ENCODE measurements at places on chromosomes 2 and 18.
A peak's percentile ranks its signal among the peaks of the same experiment; 100 is the strongest.

DNA sequence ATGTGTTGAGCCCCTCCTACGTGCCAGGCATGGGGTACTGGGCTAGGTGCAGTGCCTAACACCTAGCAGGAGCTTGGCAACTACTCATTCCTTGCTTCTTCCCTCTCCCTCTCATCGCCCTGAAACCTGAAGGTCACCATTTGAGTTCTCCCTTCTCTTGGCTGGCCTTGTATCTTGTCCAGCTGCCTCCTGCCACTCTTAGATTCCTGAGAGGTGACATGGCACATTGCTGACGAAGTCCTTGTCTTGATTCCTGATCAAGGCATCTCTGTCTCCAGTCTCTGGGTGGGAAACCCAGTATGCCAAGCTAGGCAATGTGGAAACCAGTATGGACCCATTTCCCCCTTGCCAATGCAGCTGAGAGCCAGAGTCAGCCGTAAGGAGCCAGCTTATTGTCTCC, 9.0 kb upstream of the EFR3B start:
- no peak for DNase-seq

DNA sequence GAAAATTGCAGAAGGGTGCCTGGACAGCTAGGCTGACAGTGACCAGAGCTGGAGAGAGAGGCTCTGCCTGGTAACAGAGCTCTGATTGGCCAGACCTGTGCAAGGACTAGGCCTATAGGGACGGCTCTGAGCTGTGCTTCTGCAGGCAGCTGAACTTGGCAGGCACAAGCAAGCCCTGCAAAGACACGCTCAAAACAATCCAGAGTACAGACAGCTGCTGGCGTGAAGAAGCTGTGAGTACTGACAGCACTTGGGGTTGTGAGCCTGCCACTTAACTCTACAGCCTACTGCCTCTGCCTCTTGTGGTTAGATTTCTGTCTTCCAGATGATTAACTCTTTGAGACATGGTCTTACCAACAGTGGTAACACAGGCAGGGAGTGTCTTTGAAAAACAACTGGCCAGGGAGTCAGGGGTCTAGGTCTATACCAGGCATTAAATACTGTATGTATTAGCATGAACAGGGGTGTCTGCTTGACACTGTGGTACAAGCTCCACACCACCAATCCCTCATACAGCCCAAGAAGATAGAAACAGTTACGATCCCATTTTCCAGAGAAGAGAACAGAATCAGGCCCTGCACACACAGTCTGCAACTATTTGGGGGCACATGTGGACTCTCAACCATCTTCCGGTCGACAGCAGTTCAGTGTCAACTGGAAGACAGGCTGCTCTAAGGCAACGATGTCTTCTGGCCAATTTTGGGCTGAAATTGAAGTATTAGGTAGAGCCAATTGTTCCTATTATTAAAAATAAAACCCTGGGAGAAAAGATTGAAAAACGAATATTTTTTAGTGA, 568.4 kb downstream of the TNS1 start:
- peak; percentile 85 for DNase-seq

- no peak for DNase-seq
These were observed 170.0 kb upstream of the CRIM1 start for GRCh38 chr2:36185624-36186023.

DNA sequence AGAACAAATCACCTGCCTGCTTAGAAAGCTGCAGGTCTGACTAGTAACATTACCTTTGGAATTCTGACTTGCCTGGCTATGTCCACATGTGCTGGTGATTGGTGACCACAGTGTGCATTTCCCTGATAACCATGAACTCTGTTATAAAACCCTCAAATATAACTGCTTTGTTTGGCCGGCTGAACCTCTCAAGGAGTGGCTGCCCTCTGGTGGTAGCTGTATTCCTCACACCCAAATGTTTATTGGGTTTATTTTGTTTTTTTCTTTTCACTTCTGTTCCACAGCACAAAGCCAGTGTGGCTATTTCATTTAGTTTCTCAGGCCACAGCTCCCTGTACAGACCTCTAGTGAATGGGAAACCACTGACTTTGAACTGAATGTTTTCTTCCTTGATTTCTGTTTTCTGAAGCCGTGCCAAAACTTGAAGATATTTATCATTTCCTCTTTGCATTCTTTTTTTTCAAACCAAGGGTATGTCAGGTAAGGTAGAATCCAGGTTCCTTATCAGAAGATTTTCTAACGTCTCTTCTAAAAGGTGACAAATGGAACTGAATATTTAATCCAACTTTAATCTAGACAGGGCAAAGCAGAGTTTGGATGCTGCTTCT, 549.0 kb upstream of the VRK2 start:
- peak; percentile 84 for DNase-seq

DNA sequence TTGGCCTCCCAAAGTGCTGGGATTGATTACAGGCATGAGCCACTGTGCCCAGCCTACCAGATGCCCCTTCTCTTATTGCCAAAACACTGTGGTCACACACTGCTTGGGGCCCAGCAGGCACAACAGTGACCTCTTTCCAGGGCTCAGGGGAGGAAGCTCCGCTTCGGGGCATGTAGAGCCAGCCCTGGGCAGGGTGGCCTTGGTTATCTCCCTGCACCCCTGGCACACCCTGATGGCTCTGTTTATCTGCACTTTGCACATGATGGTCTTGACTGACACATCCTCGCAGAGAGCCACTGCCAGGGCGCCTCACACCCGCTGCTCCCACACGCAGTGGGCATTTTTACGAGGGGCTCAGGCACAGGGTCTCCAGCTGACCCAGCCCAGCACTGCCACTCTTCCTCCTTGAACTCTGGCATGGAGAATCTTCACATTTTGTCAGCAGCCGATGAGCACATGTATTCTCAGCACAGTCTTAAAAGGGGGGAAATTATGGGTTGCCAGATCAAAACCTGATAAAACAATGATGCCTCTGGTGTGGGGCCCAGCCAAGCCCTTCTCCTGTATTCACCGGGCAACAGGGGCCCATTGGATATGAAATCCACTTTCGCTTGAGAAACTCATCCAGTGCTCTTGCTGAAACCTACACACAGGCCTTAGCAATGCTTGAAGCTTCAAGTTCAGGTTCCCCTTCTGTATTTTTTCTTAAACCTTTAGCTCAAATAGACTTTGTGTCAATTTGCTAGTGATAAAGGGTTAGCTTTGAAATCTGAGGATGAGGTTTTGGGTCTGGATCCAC, 5.9 kb downstream of the GYPC start:
- DNase-seq = peak; percentile 36

- DNase-seq = no peak
These were observed 67.8 kb downstream of the TTC32 start for GRCh38 chr2:19833978-19834377.

Measured in inflammatory macrophage (primary cell).